ENCODE measurements at places on chromosomes 11 and 22.

DNA sequence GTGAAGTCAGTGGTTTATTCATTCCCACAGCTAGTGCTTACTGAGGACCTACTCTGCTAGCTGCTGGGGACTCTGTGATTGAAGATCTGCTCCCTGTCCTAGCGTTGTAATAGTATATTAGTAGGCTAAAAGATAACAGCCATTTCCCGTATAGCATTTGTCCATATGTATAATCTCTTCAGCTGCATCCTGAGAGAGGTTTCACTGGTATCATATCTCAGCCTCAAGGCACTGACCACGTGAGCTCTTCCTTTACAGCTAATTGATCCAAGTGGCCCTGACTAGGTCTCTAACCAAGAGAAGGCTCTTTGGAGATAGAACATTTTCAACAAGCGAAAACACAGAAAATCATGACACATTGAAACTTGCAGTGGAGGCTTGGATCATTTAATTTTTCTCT lies 110.2 kb downstream of the APIP start:
- no peak for DNase-seq

GRCh38 chr11:6638429-6638828 lies 17.2 kb downstream of the DCHS1 start:
- no peak for DNase-seq

- DNase-seq = no peak
Measured at GRCh38 chr11:14190992-14191778, 167.8 kb downstream of the RRAS2 start.

DNA sequence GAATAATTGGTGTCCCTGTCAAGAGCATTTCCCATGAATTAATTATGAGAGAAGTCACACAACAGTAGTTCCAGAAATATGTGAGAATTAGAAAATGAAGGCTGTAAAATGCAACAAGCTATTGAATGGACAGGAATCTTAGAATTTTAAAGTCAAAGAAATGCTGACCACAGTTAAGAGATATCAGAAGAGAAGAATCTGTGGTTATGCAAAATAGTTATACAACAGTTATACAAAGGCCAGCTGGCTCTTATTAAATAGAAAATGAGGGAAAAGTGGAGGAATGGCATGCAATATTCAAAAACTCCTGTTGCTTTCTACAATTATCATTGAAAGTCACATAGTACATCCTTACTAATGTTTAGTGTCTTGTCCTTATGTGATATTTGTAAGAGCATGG lies 27.4 kb downstream of the CASP12 start:
- no peak for DNase-seq

DNA sequence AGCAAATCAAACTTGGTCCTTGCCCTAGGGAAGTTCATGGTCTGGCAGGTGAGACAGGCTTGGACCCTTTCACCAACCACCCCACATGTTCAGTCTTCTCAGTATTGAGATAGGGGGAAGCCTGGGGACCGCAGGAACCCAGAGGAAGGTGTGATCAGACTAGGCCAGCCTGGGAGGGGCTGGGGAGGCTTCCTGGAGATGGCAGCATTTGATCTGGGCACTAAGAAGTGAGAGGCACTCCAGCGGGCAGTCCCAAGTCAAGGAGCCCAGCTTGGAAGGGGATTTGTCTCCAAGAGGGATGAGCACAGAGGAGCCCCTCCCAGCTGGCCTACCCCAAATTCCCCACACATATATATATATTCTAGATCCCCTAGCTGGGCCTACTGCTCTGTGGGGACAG lies 5.4 kb downstream of the LRRC32 start:
- DNase-seq = no peak

DNA sequence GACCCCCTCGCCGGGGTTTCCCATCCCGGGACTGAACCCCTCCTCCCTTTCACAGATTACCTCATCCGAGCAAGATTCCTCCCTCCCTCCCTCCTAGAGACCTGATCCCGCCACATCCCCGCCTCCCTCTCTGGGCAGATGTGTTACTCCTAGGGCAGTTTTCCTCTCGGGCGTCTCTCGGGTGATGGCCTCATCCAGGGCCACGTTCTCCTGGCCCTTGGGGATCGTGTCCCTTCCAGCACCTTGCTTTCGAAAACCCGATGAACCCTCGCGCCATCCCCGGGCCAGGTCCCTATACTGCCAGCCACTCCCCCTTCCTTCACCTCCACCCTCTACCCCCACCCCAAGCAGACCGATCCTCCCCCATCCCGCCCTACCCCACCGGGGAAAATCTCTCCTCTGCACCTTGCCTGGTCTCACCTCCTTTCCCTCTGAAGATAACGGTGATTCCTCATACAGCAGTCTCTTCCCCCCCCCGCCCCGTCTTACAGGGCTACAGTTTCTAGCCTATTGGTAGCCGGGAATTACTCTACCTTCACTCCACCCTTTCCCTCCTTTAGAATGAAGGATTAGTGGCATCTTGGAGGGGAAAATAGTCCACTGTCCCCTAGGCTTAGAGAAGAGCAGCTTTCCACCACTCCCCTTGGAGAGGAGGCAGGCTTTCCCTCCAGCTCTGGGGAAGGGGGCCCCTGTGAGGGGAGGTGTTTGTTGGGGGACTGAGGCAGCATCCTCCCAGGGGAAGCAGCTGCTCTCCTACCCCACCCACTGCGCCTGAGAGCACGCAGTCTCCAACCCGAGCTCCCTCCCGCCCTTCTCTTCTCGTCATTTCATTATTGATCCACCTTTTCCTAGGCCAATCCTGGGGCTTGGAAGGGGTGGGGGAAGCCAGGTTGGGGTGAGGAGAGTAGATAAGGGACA lies 1.2 kb downstream of the KMT2A start:
- peak; percentile 54 for DNase-seq

GRCh38 chr22:37526376-37526775 lies 7.2 kb upstream of the CARD10 start:
- no peak for DNase-seq

GRCh38 chr22:17257121-17258001 lies 38.1 kb upstream of the ADA2 start:
- DNase-seq = no peak

DNA sequence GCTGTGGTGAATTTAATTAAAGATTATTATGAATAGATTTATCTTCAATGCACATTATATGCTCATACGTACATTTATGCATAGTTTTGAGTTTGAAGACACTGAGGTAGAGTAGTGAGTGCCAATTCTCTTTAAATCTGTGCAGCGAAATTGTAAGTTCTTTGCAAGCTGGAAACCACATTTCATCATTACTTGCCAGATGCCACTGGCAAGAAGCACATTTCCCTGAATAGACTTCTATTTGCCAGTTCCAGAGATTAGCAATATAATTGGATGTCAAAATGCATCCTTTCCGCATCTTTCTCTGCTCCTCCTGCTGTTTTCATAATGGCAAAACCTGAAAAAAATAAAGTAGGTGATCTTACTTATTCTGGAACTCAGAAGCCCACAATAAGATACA lies 448.0 kb downstream of the LUZP2 start:
- DNase-seq = no peak

Measured in stimulated activated naive CD4-positive, alpha-beta T cell treated with Interleukin-2 at 50 U/mL for 16 hours (primary cell).